ENCODE measurements at places on chromosomes 3 and 15.

DNA sequence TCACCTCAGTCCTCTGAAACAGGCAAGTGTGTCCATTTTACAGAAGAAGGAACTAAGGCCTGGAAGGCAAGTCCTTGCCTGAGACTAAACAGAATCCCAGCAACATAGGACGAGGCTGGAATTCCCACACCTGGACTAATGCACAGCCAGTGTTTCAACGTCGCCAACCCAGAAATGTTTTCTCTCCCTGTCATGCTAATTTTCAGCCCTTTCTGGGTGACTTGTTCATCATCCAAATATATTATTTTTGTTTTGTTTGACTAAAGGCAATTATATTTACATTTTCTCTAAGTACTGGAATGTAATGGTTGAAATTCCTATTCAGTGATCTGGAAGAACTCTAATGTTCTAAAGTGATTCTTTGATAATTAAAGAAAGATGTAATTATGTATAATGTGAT lies 51.8 kb downstream of the BTD start:
- no peaks in the 10 kb centered on the region for H3K27me3 ChIP-seq
- no peaks in the 10 kb centered on the region for H3K4me1 ChIP-seq
- no peak for DNase-seq
- no peaks in the 10 kb centered on the region for H3K36me3 ChIP-seq
- H3K4me3 ChIP-seq, result no peak overlapping the region

DNA sequence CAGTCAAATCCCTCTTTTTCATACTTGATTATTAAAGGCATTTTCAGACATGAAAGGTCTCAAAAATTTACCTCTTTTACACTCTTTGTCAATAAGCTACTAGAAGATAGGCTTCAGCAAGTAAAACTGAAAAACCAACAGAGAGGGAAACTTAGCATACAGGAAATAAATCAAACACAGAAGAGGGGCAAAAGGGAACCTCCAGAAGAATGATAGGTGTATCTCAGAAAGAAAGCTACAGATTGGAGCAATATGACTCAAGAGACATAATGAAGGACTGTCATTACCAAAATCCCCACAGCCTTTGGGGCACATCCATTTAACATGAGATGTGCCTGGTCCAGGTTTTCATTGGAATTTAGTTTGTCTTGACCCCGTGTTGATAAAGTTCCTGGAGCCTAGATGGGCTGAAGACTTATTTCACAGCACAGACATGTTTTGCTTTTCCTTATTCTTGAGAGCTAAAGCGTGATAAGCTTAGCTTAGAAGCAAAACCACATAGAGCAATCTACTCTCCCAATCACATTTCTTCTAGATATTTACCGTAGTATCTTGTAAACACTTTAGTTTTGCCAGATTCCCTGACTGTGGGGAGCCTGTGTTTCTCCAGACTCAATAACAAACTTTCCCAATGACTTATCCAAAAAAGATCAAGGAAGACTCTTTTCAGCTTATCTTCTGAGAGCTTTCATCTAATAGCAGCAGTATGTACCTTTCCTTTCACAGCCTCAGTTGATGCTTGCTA lies 11.7 kb downstream of the LRRFIP2 start:
- no peak overlapping the region for H3K27ac ChIP-seq
- H3K27me3 ChIP-seq, result no peaks in the 10 kb centered on the region
- H3K4me3 ChIP-seq, result no peak overlapping the region
- no peak for DNase-seq
- peaks cover 11% of the 10 kb centered on the region for H3K36me3 ChIP-seq
- no peaks in the 10 kb centered on the region for H3K4me1 ChIP-seq

- no peaks in the 10 kb centered on the region for H3K36me3 ChIP-seq
- no peaks in the 10 kb centered on the region for H3K4me1 ChIP-seq
- H3K4me3 ChIP-seq, result no peak overlapping the region
- H3K27me3 ChIP-seq, result no peaks in the 10 kb centered on the region
- H3K27ac ChIP-seq, result no peak overlapping the region
- no peak for DNase-seq
These were observed 111.1 kb downstream of the FMN1 start for GRCh38 chr15:33083232-33084081.

GRCh38 chr3:131053043-131053859 lies 26.6 kb downstream of the NEK11 start:
- DNase-seq, result no peak
- no peaks in the 10 kb centered on the region for H3K27me3 ChIP-seq
- H3K4me1 ChIP-seq, result no peaks in the 10 kb centered on the region
- no peak overlapping the region for H3K27ac ChIP-seq
- no peak overlapping the region for H3K4me3 ChIP-seq

DNA sequence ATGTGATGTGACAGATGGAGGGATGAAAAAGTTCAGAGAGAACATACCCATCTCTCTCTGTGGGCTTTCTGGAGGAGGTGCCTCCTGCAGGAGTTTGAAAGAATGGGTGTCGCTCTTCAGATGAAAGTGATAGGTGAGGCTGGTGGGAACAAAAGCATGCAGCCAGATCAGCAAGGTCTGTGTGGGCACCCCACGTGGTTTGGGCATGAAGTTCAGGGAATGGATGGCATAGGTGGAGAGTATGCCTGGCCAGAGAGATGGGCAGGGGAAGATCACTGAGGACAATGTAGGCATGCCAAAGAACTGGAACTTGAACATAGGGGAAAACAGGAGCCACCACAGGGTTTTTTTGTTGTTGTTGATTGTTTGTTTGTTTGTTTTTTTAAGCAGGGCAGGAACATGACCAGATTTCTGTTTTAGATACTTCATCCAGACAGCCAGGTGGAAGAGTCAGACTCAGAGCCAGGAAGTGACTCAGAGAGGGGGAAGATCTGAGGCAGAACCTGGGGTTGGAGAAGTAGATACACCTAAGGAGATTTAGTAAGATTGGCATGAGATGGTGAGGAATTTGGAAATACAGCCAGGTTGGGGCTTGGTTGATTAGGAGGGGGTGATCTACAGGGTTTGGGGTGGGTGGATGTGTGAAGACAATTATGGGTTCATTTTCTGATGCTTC lies 64.8 kb upstream of the CLSTN2 start:
- no peak for DNase-seq
- H3K27me3 ChIP-seq, result peaks cover 2% of the 10 kb centered on the region
- no peak overlapping the region for H3K4me3 ChIP-seq
- no peak overlapping the region for H3K27ac ChIP-seq
- H3K4me1 ChIP-seq, result no peaks in the 10 kb centered on the region
- H3K36me3 ChIP-seq, result no peaks in the 10 kb centered on the region

GRCh38 chr15:39618063-39618823 lies 37.4 kb downstream of the THBS1 start:
- DNase-seq, result no peak
- H3K27ac ChIP-seq, result no peak overlapping the region
- no peaks in the 10 kb centered on the region for H3K36me3 ChIP-seq
- peaks cover 13% of the 10 kb centered on the region for H3K4me1 ChIP-seq
- H3K4me3 ChIP-seq, result no peak overlapping the region

GRCh38 chr3:126371096-126371705 lies 14.0 kb upstream of the KLF15 start:
- H3K4me3 ChIP-seq, result no peak overlapping the region
- no peaks in the 10 kb centered on the region for H3K27me3 ChIP-seq
- H3K36me3 ChIP-seq, result no peaks in the 10 kb centered on the region

DNA sequence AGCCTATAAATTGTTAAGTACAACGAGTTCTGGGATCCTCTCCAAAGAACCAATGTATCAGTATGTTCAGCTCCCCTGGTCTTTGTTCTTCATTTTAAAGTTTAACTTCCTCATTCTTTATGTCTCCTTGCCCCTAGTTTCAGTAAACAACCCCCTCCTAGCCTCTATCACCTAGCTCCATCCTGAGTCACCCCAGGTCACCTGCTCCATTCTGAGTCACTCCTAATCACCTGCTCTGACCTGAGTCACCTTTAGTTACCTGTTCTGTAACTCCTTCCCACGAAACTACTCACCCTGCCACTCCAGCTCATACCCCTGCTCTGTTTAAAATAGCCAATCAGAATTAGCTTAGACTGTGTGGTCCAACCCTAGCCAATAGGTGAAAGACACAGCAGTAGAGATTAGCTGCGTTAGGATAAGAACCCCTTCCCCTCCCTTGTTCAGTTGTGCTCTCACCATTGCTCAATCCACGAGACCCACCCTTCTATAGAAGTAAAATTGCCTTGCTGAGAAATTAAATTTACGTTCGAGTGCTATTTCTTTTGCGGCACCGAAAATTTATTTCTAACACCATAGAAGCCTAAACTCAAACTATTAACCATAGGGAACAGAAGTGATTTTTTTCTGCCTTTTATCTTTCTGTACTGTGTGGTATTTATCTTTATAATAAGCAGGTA lies 245.0 kb upstream of the ADAMTS9 start:
- no peak overlapping the region for H3K4me3 ChIP-seq
- no peak for DNase-seq
- H3K36me3 ChIP-seq, result no peaks in the 10 kb centered on the region
- no peaks in the 10 kb centered on the region for H3K4me1 ChIP-seq
- no peaks in the 10 kb centered on the region for H3K27me3 ChIP-seq

GRCh38 chr3:63656786-63657185 lies 4.3 kb downstream of the SNTN start:
- no peak for DNase-seq
- H3K4me3 ChIP-seq, result no peak overlapping the region
- no peaks in the 10 kb centered on the region for H3K27me3 ChIP-seq
- H3K36me3 ChIP-seq, result no peaks in the 10 kb centered on the region
- H3K27ac ChIP-seq, result no peak overlapping the region

- H3K4me1 ChIP-seq, result no peaks in the 10 kb centered on the region
- no peak for DNase-seq
- no peaks in the 10 kb centered on the region for H3K27me3 ChIP-seq
- H3K27ac ChIP-seq, result no peak overlapping the region
These were observed 619.0 kb upstream of the AGTR1 start for GRCh38 chr3:148078658-148079057.
